ENCODE measurements at places on chromosomes 11 and 22. TPM values are rescaled to one million over a fixed set of nuclear protein-coding genes. Genes with fewer than 3 reads are reported as not detected.

Gene OLFML1
- not detected for polyA plus RNA-seq

Gene CREB3L1
- not detected for polyA plus RNA-seq

Gene HPS4
- 18.3 TPM for polyA plus RNA-seq

Gene ZNF280A
- not detected for polyA plus RNA-seq

Gene ADM2
- polyA plus RNA-seq: 1.7 TPM

Gene SLC22A8
- not detected for polyA plus RNA-seq

Gene PIWIL4
- 0.17 TPM for polyA plus RNA-seq

Gene OR52H1
- polyA plus RNA-seq: not detected

Gene CELSR1
- 33.4 TPM for polyA plus RNA-seq

Gene C11orf52
- polyA plus RNA-seq: 1.5 TPM

Gene APOA4
- polyA plus RNA-seq: not detected

Gene SRPRA
- polyA plus RNA-seq: 94.0 TPM

Gene CD151
- polyA plus RNA-seq: 721 TPM

Gene RNF215
- 5.0 TPM for polyA plus RNA-seq

Gene SLC7A4
- 0.07 TPM for polyA plus RNA-seq

Gene GRAP2
- 0.03 TPM for polyA plus RNA-seq

Gene OR56A1
- polyA plus RNA-seq: not detected

Gene ANGPTL5
- not detected for polyA plus RNA-seq

Gene PDGFD
- polyA plus RNA-seq: 0.09 TPM

Gene OR6A2
- polyA plus RNA-seq: not detected

Gene FOLR2
- not detected for polyA plus RNA-seq

Gene MAJIN
- not detected for polyA plus RNA-seq

Gene RPS19BP1
- polyA plus RNA-seq: 89.0 TPM

Gene P2RY6
- 0.46 TPM for polyA plus RNA-seq

Gene USH1C
- polyA plus RNA-seq: not detected

Gene MYRF
- polyA plus RNA-seq: 0.16 TPM

Gene CTSW
- polyA plus RNA-seq: 0.11 TPM

Gene OR51B4
- not detected for polyA plus RNA-seq

Gene OR9I1
- not detected for polyA plus RNA-seq

Gene TEX12
- not detected for polyA plus RNA-seq

Measured in mammary epithelial cell (primary cell).